ENCODE measurements at places on chromosomes 7 and 10.
A peak's percentile ranks its signal among the peaks of the same experiment; 100 is the strongest.

GRCh38 chr7:36677769-36678437, 46.4 kb downstream of the AOAH start:
- peak; percentile 61 for DNase-seq

- DNase-seq, result no peak
Measured at GRCh38 chr7:92769394-92769699, 67.0 kb downstream of the CDK6 start.

GRCh38 chr7:18515067-18515466, 19.5 kb downstream of the HDAC9 start:
- no peak for DNase-seq

GRCh38 chr10:121854809-121855445, 72.9 kb downstream of the ATE1 start:
- DNase-seq, result no peak

- no peak for DNase-seq
Measured at GRCh38 chr10:22856444-22857074, 71.3 kb upstream of the ARMC3 start.

GRCh38 chr10:87860156-87860795, 3.1 kb downstream of the KLLN start:
- DNase-seq, result no peak

- DNase-seq, result peak; percentile 50
Measured at GRCh38 chr10:114304571-114305421, 65.7 kb downstream of the VWA2 start.

DNA sequence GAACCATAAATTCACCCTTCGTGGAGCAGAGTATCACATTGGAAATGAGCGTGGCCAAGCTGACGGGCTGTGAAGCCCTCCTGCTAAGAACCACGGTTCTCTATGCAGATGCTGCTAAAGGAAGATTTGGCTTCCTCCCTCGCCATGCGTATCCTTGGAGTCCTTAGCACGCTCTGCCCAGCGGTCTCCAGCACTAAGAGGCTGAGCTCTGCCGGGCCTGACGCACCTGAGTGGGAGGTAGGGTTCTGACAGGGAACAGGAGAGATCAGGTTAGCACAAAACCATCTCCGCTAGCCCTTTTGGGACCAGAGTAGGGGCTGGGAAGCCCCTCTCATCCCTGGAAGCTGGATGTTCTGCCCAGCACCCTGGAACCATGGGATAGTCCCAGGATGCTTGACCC, 225.8 kb downstream of the KCNMA1 start:
- no peak for DNase-seq

GRCh38 chr7:90238022-90238421, 7.0 kb upstream of the CFAP69 start:
- no peak for DNase-seq

DNA sequence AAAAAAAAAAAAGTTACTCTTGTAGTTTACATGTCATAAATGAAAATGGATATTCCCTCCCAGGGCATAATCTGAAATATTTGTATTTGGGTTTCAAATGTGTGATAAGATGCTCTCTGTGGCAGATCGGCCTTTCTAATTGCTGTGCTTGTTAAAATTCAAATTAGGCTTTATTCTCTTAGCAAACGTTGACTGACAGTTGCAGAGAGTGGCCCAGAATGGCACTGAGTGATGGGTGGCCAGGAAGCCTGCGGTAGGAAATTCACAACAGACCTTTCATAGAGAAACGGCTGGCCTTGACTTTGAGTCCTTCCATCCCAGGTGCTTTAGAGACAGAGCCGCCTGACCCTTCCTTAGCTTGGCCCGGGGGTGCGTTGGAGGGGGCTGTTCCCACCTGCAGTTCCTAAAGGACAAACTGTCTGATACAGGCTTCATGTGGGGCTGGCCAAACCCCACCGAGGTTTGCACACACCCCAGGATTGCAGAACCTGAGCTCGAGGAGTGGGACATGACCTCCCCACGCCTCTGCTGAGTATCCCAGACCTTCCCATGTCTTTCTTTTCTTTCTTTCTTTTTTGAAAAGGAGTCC, 152.7 kb downstream of the CUX1 start:
- no peak for DNase-seq

GRCh38 chr7:141156407-141156806, 82.5 kb downstream of the TMEM178B start:
- no peak for DNase-seq

GRCh38 chr7:96285579-96285978, 36.3 kb downstream of the SLC25A13 start:
- DNase-seq, result no peak

DNA sequence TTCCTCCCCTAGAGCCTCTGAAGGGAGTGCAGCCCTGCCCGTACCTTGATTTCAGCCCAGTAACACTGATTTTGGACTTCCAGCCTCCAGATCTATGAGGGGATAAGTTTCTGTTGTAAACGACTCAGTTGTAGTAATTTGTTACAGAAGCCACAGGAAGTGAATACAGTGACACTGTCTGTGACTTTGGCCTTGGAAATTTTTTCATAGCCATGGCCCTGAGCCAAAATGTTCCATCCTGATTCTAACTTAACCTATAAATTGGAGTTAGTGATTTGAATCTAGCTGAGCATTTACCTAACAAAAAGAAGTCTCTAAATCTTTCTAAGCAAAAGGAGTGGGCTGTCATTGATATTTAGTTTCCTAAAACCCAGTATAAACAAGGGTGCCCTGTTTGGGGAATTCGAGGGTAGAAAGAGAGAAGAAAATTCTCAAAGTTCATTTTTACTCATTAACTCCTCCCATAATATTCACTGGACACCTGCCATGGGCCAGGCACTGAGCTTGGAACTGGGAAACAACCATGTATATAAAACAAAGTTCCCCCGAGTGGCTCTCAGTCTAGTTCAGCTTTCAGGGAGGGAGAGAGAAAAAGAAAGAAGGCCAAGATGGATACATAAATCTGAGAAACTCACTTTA, 162.3 kb downstream of the SKIDA1 start:
- DNase-seq, result no peak

Measured in stimulated activated CD8-positive, alpha-beta memory T cell treated with anti-CD3 and anti-CD28 coated beads, Interleukin-4, amount 100 ng/mL, for 24 hours (primary cell).